ENCODE measurements at places on chromosomes 11 and 22.

DNA sequence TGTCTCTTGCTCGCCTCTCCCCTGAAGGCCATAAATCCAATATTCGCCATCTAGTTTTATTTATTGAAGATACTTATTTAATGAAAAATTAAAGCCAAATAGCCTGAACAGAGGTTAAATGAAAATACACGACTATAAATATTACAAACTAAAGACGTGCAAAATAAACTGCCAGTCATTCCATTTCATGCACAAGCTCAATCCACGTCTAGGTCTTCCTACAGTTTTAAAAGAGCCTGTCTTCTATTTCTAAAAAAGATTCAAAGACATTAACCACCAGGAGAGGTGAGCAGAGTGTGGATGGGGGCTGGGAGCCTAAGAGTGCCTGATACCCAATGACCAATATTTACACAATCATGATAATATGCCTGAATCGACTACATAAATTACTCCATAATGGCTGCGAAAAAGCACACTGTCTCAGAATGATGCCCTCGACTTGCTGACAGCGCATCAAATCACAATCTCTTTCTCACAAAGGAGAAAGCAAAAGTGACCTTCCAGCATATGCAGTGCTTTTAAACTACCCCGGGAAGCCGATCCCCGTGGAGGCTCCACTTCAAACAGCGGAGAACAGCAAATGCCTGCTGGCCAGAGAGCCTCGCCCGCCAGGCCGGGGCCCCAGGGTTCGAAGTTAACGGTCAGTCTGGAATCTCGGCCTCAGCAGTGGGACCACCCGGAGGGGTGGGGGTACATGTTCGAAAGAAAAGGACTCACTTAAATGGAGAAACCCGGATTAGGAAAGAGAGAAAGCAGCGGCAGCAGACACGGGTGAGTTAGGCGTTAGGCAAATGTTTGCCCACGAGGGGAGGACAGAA lies 1.7 kb downstream of the FCHSD2 start:
- DNase-seq: no peak

- no peak for DNase-seq
These were observed 20.2 kb upstream of the C11orf96 start for GRCh38 chr11:43922295-43922648.

- DNase-seq: no peak
These were observed 167.0 kb upstream of the NECTIN1 start for GRCh38 chr11:119895981-119896380.

DNA sequence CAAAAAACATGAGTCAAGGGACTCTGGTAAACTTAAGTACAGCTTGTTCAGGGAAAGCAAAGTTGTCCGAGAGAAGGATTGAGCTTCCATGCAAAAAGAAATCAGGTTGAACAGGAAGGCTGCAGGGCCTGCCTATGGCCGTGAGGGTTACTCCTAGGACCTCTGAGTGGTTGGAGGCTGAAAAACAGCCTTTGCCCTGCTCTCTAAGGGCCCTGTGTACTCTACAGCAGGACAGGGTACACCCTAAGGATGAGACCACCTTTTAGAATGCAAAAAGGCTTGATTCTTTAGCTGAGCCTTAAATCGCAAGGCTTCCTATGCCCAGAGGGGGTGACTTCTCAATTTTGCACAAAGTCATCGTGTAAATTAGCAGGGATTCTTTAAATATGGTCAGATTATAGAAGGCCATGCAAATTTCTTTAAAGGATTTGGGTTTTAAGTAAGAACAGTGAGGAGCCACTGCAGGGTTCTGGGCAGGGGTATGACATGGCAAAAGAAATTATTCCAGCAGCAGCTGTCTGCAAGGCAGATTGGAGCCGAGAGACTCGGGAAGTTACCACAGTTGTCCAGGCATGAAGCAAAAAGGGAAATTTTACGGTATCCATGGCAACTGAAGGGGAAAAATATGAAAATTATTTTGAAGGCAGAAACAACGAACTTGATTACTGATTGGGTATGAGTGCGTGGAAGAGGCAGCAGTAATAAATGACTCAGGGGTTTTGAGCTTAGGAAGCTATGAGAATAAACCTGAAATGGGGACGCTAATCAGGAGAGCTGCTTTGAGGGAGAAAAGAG lies 91.8 kb downstream of the FAM76B start:
- DNase-seq: no peak

DNA sequence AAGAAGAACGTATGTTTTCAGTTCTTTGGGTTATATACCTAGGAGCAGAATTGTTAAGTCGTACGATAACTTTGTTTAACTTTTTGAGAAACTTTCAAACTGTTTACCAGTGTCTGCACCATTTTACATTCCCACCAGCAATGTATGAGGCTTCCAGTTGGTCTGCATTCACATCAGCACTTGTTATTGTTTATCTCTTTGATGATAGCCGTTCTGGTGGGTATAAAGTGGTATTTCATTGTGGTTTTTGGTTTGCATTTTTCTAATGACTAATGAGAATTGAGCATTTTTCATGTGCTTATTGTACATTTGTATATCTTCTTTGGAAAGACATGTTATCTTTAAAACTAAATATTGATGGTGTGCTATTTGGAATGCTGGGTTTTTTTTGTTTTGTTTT lies 59.8 kb downstream of the KDM2A start:
- no peak for DNase-seq

DNA sequence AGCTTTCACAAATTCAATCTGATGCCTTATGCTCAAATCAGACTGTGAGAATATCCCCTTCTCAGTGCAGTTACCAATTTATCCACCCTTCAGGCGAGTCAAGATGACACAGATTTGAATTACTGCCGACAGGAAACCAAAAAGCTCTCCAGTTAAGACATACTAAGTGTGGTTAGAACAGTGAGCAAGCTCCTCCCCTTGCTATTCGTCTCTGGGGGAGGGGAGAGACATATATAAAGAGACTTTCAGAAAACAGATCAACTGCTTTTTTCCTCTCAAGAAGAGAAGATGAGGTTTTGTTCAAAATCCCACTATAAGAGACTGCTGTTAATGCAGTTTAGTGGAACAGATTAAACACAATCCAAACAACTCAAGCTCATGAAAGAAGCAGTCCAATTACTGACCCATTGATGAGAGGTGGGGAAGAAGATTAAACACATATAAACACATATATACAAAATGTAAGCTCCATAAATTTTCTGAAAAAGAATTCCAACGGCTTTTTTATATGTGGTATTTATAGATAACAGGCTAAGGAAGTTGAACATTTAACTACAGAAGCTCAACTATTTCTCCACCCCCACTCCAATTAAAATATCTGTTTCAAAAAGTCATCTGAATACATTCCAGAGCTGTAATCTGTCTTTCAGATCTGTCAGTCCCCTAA lies 102.7 kb downstream of the MRTFA start:
- DNase-seq: no peak

DNA sequence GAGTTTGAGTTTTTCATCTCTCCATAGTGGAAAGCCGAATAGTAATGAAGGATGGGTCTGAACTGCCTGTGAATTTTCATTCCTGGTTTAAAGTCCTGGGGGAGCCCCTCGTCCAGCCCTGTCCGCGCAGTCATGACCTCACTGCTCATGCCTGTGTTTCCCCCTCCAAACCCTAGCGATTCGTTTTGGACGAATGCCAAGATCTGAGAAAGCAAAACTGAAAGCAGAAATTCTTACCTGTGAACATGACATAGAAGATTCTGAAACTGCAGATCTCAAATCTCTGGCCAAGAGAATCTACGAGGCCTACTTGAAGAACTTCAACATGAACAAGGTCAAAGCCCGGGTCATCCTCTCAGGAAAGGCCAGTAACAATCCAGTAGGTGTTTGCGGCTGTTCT lies 30.5 kb downstream of the CDPF1 start:
- DNase-seq: no peak

DNA sequence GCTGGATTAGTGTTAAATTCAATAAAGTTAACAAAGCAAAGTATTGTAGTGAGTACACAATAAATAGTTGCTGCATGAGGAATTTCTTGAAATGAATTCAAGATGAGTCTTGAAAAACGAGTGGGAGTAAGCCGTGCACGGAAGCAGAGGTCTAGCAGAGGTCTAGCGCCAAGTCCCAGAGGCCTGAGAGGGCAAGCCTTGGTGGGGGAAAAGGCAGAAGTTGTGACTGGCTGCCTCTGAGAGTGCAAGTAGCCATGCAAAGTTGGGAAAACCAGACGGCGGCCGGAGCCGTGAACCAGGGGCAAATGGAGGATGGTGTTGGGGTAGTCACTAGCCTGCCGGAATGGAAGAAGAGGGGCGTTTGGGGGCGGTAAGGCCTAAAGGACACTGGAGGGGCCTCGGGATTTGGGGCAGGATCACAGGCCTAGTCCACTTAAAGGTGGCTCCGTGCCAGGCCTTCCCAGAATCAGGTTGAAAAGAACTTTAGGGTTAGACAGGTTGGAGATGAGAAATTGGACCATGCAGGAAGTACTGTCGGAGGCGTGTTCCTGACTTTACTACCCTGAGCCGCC lies 379 bp upstream of the SLC3A2 start:
- DNase-seq: no peak

- no peak for DNase-seq
These were observed 65.3 kb downstream of the BCL2L13 start for GRCh38 chr22:17703811-17704210.

DNA sequence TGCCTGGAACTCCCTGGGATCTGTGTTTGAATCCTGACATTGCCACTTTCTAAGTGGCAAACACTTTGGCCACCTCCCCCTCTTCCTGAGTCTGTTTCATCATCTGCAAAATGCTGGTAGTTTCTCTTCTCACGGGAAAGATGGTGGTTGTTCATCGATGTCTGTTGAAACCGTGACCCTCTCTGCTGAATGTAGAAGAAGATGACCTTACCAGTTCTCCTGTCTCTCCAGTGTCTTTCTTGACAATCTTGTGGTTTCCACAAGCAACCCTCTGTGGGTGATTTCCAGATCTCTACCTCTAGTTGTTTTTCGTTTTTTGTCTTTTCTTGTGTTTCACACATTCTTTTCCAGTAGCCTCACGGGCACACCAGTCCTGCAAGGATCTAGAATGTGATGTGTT lies 27.5 kb downstream of the ZBTB16 start:
- no peak for DNase-seq

DNA sequence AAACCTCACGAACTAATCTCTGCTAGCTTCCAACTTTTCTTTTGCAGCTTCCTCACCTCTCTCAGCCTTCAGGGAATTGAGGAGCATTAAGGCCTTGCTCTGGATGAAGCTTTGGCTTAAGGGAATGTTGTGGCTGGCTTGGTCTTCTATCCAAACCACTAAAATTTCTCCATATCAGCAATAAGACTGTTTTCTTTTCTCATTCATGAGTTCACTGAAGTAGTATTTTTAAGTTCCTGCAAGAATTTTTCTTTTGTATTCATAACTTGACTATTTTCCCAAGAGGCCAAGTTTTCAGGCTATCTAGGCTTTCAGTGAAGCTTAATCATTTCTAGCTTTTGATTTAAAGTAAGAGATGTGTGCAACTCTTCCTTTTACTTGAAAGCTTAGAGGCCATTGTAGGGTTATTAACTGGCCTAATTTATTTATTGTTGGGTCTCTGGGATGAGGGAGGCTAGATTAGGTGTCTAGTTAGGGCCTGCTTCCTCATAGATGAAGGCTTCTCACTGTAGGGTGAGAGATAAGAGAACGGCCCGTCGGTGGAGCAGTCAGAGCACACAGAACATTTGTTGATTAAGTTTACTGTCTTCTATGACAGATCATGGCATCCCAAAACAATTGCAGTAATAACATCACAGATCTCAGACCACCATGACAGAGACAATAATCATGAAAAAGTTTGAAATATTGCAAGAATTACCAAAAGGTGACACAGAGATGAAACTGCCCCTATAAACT lies 33.2 kb downstream of the CSF2RB start:
- no peak for DNase-seq

DNA sequence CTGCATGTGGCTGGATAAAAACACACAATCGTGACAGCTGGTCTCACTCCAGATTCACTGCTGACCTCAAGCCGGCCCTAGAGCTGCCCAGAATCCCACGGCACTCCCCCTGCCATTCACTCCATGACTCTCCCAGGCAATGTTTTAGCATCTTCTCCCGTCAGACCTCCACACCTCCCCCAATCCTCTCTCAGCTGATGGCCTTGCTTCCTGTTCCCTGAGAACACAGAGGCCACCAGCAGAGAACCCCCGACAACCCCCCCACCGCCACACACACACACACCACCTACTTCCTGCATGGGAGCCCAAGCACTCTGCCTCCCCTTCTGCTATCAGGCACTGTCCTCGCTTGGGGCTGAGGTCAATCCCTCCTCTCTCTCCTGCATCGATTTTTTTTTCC lies 9.3 kb downstream of the TNKS1BP1 start:
- no peak for DNase-seq

DNA sequence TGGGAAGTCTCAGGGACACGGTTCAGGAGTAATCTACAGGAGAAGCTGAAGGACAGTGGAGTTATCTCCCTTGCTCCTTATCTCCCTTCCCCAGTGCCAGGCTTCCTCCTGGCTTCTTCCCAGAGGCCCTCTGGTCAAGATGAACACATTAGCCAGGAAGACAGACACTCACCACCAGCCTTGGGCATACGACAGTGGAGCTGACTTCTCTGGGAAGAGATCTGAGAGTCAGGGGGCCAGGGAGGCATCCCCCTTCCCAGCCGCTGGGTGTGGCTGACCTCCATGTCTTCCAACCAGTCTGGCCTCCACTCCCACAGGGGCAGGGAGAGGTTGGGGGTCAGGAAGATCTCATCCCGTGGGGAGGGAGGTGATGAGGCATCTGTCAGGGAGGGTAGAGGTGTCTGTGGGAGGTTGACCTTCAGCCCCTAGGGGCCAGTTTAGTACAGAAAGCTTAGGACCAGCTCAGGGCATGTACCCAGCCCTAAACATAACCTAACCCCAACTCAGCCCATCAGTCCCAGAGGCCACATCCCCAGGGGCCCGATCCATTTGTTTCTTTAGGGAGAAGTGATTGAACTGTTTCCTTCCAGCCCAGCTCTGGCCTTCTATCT lies 12.7 kb downstream of the ROBO4 start:
- DNase-seq: no peak

DNA sequence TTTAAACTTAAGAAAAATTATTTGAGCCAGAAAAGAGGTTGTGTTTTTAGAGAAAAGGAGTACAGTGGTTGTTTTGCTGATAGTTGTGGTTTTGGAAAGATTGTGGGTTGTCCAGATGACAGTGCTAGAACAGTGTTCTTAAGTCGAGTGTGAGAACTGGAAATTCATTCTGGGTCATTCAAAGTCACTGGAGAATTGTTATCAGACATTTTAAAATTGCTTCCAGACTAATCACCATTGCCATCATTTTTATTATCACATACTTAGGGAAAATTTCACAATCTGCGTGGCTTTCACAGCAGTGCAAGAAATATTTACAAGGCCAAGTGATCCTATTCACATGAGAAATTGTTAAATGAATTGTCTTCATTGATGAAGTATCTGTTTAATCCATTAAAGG lies 242.2 kb upstream of the DDI1 start:
- DNase-seq: no peak

DNA sequence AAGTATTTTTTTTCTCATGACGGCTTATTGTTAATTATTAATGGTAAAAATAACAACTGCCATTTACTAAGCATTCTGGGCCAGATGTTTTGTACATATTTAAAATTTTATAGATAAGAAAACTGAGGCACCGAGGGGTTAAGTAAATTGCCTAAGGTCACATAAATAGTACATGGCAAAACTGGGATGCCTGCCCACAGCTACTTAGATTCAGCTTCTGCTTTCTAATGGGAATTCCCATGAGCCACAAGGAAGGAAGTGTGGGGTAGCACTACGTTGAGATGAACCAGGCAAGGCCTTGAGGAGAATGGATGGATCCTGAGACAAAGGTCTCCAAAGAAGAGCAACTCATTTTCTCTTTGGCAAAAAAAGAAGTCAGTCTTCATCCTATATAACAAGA lies 11.9 kb upstream of the PHF21A start:
- no peak for DNase-seq
